ENCODE measurements at places on chromosomes 6 and 20.

DNA sequence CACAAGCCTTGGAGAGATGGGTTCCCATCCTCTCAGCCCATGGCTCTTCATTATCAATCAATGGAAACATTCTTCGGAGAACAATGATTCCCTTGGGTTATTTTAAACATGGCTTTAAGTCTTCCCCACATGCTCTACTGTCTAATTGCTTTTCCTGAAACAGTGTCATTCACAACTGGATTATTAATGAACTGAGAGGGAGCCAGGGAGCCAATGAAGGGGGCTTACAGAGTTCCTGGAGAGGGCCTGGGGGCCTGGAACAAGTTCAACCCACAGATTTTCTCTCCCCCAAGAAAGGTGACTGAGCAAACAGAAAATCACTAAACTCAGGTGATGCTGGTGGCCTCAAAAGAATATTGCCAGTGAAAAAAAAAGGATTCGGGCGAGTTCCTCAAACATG is 1.3 kb upstream of the PPP1R16B start:
- DNase-seq, result no peak

- DNase-seq, result no peak
Measured at GRCh38 chr20:47792021-47792618, 6.8 kb upstream of the SULF2 start.

DNA sequence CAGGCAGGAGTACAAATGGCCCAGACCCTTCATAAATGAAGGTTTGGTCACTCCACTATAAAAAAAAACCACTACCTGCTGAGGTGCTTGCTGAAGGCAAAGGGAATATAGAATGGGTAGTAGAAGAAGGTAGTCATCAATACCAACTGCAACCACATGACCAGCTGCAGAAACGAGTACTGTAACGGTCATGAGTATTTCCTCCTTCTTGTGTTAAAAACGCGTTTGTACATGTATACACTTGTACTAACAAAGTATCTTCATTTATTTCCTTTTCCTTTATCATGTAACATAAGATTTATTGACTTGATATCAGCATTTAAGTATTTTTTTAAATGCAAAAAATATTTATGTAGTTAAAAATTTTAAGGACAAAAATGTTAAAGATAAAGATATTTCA is 238.6 kb downstream of the TFAP2B start:
- no peak for DNase-seq

DNA sequence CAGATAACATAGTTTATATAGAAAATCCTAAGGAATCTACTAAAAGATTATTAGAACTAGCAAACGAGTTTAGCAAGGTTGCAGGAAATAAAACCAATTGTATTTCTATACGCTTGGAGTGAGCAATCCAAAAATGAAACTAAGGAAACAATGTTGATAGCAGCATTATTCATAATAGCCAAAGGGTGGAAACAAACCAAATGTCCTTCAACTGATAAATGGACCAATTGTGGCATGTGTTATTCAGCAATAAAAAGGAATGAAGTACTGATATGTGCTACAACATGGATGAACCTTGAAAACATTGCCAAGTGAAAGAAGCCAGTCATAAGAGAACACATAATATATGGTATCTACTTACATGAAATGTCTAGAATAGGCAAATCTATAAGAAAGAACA is 101.0 kb upstream of the VSTM2L start:
- DNase-seq, result no peak

DNA sequence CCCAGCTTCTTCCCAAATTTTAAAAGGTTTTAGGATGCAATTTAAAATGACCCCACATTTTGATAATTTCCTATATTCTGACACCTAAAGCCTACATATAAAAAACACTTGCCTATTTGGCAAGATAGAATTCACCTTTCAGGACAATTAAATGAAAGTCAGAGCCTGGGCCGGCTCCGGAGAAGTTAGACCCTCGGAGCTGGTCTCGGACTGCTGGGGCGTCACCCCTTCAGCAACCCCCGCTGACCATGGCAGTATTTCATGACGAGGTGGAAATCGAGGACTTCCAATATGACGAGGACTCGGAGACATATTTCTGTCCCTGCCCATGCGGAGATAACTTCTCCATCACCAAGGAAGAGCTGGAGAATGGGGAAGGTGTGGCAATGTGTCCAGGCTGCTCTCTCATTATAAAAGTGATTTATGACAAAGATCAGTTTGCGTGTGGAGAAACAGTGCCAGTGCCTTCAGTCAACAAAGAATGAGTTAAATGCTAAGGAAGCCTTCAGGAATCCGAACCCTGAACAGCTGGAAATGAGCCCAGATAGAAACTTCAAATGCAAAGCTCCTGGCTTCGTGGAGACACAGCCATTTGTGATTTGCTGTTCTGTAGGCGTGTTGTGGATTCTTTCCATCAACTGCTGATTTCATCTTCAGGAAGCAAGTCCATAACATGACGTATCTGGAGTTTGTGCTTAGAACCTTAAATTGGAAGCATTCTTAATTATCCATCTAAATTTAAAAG is 16.0 kb downstream of the TCFL5 start:
- DNase-seq, result no peak

DNA sequence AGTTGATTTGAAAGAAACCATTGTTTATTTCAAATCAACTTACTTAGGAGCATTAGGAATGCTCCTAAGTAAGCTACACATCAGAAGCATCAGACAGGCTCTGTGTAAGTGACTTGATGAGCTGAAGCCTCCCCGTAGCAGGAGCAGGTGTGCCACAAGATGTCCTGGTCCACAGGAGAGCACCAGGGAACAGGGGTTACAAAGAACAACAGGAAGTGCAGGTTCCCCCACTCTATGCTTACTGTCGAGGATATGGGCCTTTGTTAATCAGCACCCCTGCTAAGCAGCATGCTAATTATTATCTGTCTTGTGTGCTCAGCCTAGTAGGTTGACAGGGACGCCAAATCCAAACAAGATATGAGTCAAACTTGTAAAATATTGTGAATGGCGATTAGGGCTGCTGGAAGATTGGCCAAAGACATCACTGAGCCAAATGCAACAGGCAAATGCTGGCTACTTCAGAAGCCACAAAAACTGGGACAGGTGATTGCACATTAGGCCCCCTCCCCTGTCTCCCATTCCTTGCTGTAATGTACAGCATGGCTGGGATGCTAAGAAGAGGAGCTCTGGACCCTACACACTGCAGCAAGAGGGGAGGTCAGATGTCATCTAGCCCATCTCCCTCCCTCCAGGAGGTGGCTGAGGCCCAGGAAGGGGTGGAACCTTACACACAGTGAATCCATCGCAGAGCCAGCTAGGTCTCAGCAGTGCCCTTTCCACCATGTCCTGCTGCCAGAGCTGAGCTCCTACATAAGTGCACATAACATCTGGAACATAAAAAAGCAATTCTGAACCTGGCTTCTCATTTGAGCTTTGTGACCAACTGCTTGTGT is 939 bp downstream of the TGM3 start:
- no peak for DNase-seq

DNA sequence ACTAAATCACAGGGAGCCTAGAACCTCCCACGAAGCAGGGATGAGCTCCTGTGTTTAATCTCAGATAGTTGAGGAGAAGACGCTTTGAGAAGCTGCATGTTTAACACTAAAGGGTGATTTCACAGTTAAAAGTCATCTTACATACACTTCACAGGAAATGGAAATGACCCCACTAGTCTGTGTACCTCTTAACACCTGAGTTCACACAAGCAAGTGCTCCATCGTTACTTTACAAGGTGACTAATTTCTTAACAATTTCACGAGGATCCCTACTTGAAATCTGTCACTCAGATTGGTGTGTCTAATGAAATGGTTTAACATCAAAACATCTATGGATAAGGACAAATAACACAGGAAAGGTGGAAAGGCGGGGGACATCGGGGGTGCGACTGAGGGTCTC is 93.8 kb upstream of the RPS6KA2 start:
- DNase-seq, result no peak

GRCh38 chr6:134457941-134458340 is 140.0 kb upstream of the SGK1 start:
- no peak for DNase-seq

- DNase-seq, result no peak
Measured at GRCh38 chr6:17705428-17705777, 1.3 kb downstream of the NUP153 start.

- no peak for DNase-seq
Measured at GRCh38 chr6:90087106-90087833, 193.0 kb downstream of the GJA10 start.

GRCh38 chr20:51315390-51315789 is 227.1 kb downstream of the NFATC2 start:
- no peak for DNase-seq

DNA sequence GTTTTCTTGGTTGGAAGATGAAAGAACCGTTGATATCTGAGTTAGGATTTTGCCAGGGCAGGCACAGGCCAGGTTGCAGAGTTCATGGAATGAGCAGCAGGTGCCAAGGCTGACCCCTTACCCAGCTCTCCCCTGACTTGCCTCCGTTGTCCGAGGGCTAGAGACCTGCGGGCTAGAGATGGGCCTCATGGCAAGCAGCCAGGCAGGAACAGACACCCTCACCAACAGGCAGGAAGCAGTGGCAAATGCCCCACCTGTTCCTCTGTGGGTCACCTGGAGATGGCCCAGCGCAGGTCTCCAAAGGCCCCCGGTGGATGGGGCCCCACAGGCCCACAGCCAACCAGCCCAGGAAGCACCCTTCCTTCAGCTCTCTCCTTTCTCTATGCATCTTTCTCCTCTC is 186.7 kb upstream of the PMEPA1 start:
- DNase-seq, result no peak

DNA sequence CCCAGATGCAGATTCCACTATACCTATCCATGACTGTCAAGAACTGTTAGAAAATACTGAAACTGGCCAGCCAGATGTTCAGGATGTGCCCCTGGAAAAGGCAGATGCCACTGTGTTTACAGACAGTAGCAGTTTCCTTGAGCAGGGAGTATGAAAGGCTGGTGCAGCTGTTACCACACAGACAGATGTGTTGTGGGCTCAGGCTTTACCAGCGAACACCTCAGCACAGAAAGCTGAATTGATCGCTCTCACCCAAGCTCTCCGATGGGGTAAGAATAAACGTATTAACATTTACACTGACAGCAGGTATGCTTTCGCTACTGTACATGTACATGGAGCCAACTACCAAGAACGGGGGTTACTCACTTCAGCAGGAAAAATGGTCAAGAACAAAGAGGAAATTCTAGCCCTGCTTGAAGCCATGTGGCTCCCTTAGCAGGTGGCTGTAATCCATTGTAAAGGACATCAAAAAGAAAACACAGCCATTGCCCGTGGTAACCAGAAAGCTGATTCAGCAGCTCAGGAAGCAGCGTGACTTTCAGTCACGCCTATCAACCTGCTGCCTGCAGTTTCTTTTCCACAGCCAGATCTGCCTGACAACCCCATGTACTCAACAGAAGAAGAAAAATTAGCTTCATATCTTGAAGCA is 459.7 kb upstream of the HTR1E start:
- no peak for DNase-seq

- no peak for DNase-seq
Measured at GRCh38 chr6:43923376-43924221, 153.6 kb downstream of the VEGFA start.

- DNase-seq, result no peak
Measured at GRCh38 chr6:19024737-19025136, 637.6 kb downstream of the RNF144B start.

- DNase-seq, result no peak
Measured at GRCh38 chr6:147586044-147586443, 77.6 kb downstream of the SAMD5 start.

GRCh38 chr6:52500238-52501129 is 76.4 kb downstream of the TRAM2 start:
- DNase-seq, result no peak

DNA sequence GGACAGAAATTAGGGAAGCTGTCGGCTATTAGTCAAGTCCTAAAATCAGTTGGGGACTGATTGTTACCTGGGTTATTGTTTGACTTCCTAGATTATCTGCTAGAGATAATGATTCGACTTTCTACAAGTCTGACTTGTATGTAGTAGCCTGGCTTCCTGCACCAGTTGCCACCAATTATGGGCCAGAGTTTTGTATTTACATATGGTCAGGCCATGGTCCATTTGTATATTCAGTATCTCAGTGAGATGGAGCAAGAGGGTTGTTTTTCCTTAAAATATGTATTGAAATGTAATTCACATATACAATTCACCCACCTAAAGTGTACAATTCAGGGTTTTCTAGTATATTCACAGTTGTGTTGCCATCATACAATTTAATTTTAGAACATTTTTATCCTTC is 130.6 kb upstream of the PHACTR3 start:
- DNase-seq, result no peak

GRCh38 chr6:164013480-164014208 is 599.1 kb downstream of the QKI start:
- DNase-seq, result no peak

DNA sequence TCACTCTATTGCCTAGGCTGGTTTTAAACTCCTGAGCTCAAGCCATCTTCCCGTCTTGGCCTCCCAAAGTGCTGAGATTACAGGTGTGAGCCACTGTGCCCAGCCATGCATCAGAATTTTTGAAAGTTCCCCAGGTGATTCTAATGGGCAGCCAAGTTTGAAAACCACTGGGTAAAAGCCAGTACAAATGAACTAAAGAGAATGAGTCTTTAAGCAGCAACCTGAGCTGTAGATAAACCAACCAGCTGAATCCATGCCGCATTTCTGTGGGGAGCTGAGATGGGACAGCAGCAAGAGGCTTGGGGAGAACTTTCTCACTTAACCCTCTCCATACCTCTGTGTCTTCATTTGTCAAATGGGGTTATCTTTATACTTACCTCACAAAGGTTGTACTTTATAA is 67.5 kb downstream of the VEGFA start:
- DNase-seq, result no peak

GRCh38 chr20:52785679-52786078 is 186.5 kb upstream of the TSHZ2 start:
- DNase-seq, result no peak

- DNase-seq, result no peak
Measured at GRCh38 chr6:2430612-2431011, 185.2 kb upstream of the GMDS start.

GRCh38 chr6:64580346-64580745 is 944.7 kb downstream of the PHF3 start:
- no peak for DNase-seq

- DNase-seq, result no peak
Measured at GRCh38 chr6:127851197-127851596, 49.7 kb downstream of the THEMIS start.

DNA sequence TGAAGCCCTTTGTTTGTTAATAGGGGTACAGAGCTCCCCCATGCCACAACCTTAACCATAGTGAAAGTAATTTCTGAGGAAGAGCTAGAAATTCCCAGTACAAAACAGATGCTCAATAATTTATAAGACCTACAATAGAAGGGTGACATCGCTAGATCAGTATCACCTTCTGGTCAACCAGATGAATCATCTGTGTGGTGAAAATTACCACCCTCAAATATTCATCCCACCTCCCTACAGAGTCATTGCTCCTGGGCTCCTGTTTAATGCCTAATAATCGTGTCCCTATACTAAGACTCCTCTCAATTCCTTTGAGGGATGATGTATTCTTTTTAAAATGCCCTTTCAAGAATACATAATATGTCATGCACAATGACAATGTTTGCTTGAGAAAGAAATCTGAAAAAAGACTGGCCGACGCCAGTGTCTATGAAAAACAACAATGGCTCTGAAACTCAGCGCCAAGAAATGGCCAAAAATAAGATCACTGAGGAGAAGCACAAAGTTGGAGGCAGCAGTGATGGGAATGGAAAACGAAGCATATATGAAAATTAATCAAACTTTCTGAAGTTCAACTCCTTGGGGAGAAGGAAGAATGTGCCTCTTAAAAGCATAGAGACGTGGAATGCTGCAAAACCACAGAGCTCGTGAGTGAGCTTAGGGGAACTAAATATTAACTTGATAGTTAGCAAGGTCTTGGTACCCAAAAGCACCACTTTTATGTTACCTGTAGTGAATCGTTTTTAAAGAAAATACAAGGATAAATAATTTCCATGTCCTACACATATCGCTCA is 11.0 kb upstream of the ADGRF5 start:
- no peak for DNase-seq

Measured in activated CD4-positive, alpha-beta T cell treated with anti-CD3 and anti-CD28 coated beads, Interleukin-2, amount 50 U/mL, for 48 hours (primary cell).